Putamen (tissue), 1 donor: ENCODE measurements at places on chromosomes 5 and 9.

DNA sequence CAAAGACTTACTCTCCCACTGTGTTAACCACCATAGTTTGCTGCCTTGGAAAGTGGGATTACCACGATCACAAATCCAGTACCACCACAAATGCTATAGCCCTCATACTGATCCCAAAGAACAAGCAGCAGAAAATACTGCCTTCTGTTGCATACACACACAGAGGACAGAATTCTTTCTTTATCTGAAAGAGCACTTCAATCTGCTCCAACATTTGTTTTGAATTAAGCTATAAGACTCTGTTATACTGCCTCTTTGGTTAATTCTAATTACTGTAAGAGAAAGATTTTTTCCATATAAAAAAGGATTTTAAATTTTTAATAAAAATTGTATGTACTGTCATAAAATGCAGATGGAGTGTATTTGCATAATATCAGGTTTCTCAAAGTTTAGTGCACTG lies 69.8 kb downstream of the YIPF5 start:
- no peak for DNase-seq

GRCh38 chr5:68055686-68056085 lies 159.9 kb upstream of the PIK3R1 start:
- no peak for DNase-seq

DNA sequence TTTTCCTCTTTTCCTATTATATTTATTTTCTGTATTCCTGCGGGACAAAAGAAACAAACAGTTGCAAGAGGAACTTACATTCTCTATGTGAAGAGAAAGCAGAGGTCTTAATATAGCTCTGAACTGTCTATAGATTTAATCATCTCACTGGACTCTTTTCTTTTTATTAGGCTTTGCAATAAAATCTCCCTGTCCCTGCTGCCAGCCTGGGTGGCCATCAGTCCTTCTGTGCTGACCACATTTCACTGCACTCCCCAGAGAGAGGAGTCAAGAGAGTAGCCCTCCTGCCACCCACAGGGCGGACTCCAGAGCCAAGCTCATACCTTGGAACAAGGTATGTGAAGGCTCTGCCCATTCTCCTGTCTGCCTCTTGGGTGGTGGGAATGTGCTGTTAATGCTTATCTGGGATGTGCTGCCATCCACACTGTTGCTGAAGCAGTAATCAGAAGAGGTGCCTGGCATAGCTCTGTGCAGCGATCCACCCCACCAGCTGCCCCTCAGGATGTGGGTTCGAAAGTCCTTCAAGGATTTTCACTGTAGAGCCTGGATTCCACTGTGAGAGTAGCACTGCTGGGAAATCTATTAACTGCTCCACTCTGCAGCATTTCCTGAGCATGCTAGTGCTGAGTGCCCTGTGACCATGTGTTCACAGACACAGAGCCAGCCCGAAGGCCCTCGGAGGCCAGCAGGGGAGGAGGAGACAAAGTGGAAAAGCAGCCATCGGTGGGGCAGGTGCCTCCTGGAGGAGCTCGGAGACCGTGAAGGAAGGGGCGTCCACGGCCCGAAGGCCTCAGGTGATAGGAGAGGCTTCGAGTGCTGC lies 334.6 kb downstream of the MED10 start:
- DNase-seq, result no peak

DNA sequence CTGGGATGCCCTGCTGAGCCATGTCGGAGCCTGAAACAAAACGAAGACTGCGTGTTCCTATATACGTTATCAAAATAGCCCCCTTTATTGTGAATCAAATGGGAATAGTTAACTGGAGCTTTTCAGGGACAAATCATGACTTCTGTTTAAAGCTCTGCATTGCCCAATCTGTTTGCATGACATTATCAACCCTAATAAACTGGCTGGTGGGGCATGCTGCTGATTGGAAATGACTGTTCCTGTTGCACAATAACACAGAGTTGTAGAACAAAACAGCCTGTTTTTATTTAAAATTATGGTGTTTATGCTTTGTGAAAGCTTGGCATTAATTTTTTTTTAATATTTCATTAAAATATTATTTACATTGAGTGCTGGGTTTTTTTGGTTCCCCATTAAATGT lies 215.5 kb downstream of the TMEM167A start:
- DNase-seq, result no peak

- no peak for DNase-seq
These were observed 240.3 kb downstream of the CACNA1B start for GRCh38 chr9:138117836-138118235.

DNA sequence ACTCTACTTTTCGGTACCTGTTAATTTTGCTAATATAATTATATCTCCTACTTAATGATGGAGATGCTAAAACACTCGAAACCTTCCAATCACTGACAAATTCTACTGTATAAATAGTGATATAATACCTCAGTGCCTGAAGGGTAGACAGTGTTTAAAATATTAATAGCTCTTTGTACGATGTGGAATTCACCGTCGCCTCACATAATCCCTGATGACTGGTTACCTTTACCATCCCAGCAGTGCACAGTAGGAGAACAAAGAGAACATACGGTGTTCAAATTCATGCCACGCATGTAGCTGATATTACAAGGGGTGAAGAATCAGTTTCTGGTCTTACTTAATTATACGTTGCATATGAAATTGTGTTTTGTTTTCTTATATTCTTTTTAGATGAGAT lies 506.7 kb downstream of the CTNND2 start:
- no peak for DNase-seq

DNA sequence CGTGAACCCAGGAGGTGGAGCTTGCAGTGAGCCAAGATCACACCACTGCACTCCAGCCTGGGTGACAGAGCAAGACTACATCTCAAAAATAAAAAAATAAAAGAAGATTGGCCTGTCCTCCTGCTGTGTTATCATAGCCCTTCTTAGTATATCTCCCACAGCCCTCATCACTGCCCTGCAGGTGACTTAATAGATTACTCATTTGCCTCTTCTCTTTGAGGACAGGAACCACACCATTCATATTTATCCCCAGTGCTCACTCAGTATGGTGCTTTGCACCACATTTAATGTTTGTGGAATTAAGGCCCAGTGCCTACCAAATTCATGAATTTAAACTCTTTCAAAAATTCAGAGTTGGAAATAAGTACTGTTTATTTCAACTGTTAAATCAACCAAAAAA lies 10.3 kb downstream of the IDNK start:
- no peak for DNase-seq

GRCh38 chr5:175621971-175622370 lies 35.9 kb upstream of the HRH2 start:
- no peak for DNase-seq

GRCh38 chr9:109244179-109245132 lies 76.4 kb downstream of the EPB41L4B start:
- DNase-seq, result peak; percentile 39

- peak; percentile 6 for DNase-seq
These were observed 550 bp downstream of the IFNE start for GRCh38 chr9:21481470-21482056.

- DNase-seq, result no peak
These were observed 64.0 kb downstream of the DEPDC1B start for GRCh38 chr5:60636001-60636400.

GRCh38 chr9:86485359-86485758 lies 131.1 kb upstream of the TUT7 start:
- DNase-seq, result no peak

DNA sequence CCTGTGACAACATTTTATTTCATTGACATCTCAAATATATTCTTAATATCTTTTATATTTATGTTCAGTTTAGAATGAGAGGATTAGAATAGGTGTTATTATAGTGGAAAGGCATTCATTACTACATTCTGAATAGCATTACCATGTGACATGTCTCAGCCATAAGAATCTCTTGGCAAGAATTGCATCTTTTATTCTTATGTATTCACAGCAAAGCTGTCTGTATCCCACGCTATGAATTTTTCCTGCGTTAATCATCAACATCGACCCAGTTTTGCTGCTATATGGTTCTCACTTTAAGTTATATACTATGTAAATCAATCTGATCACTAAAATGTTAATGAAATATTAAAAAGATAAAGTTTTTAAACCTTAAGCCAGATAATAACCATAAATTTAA lies 248.6 kb downstream of the TMEM232 start:
- DNase-seq, result peak; percentile 58

GRCh38 chr5:22850981-22851380 lies 2.2 kb downstream of the CDH12 start:
- DNase-seq, result no peak

DNA sequence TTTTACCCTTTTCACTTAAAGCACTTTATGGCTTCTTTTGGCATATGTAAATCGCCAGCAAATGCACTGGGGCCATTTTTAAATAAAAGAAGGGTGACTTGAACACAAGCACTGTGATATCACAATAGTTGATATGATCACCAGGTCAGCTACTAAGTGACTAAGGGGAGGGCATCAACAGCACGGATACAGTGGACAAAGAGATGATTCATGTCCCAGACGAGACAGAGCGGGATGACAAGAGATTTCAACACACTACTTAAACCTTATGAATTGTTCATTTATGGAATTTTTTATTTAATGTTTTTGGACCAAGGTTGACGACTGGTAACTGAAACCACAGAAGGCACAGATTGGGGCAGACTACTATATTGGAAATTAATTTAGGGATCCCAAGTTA lies 54.1 kb downstream of the RORB start:
- no peak for DNase-seq

DNA sequence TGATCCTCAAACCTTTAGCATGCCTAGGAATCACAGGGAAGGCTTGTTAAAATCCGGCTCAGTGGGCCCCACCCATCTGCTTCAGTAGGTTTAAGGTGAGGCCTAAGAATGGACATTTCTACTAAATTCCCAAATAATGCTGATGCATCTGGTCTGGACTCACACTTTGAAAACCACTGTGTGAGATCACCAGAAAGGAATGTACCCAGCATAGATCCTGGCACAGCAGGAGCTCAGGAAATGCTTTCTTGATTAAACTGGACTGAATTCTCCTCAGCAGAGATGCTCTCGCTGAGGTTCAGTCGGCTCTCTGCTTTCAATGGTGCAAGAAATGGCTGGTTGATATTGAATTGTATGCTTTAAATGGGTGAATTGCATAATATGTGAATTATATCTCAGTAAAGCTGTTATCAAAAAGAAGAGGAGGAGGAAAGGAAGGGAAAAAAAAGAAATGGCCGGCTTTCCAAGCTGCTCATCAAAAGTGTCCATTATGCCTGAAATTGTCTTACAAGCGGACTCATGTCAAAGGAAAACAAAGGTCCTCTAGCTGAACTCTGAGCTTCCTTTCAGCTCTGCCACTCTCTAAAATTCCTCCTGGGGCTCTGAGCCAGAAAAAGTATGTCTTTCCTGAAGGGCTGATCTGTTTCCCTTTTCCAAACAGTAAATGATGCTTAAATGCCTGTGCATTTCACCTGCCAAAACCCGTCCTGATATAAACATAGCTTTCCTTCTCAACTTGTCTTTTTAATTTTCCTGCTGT lies 77.6 kb upstream of the SAP30L start:
- no peak for DNase-seq

GRCh38 chr9:120182011-120182410 lies 398.0 kb downstream of the CDK5RAP2 start:
- DNase-seq, result no peak

DNA sequence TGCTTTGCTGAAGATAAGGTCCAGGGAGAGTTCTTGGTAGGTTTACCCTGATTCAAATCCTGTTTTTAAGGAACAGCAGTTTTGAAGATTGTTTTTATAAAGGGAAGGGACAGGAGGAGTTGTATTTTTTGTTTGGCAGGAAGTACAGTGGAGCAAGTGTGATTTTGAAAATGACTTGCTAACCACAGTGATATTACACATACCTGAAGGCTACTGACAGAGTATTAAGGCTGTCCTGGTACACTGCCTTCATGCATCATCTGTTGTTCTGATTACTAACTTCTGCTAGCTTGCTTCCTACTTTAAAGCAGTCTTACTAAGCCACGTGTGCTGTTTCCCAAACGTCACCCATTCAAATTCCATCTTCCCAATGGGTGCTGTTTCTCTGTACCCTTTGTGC lies 559.5 kb upstream of the SGCD start:
- DNase-seq, result no peak

DNA sequence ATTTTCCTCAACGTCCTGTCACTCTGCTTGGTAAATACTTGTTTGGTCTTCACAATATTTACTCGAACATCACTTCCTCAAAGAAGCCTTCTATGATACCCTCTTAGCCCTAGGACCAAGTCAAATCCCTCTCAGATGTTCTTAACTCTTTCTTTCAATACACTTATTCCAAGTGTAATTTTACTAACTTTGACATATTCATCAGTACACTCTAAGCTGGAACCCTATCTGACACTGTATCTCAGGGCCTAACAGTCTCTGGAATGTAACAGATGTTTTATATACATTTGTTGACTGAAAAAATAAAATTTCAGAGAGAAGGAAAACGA lies 19.6 kb downstream of the SIL1 start:
- DNase-seq, result no peak

DNA sequence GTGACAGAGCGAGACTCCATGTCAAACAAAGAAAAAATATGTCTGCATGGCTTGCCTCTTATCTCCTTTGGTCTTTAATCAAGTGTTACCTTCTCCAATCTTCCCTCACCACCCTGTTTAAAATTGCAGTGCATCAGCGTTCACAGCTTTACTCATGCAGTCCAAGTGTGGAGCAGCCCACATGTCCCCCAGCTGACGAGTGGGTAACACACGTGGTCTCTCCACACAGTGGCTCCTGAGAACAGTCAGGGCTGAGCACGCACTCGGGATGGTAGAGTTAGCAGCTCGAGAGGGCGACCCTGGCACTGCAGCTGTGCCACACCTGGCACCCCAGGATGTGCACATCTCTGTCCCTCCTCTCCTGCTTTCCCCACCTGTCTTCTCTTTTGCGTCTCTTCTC lies 25.9 kb upstream of the CFAP157 start:
- no peak for DNase-seq

- DNase-seq, result no peak
These were observed 254.6 kb downstream of the BRINP1 start for GRCh38 chr9:119114681-119115080.

DNA sequence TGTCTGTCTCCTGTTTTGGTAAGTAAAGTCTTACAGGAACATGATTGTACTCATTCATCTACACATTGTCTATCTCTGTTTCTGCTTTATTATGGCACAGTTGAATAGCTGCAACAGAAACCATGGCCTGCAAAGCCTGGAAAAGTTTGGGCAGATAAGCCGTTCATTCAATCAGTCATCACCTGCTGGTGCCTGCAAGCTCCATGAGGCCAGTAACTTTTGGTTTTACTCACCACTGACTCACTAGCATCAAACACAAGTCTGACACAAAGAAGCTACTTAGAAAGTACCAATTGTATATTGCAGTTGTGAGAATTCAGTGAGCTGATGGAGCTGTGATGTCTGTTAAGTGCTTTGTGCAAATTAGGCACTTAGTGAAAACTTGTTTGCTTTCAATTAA lies 373.6 kb upstream of the SGCD start:
- DNase-seq, result no peak

DNA sequence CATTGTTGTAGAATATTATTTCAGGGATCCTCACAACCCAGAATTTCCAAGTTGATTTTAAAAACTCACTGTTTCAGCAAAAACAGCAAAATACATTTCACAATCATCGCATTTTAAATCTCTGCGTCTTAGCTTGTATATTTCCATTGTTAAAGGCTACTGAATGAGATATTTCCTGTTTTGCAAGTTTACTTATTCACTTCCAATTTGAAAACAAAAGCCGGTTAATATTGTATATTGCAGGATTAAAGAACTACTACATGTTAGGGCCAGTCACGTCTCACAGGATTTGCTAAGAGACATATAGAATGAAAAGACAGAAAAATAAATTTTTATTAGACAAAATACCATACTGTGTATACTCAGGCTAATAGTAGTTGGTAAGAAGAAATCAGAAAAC lies 395.9 kb upstream of the CDH9 start:
- no peak for DNase-seq

GRCh38 chr5:126523818-126524510 lies 71.1 kb downstream of the ALDH7A1 start:
- no peak for DNase-seq
